ENCODE measurements at places on chromosomes 16 and 17.
A peak's percentile ranks its signal among the peaks of the same experiment; 100 is the strongest.

- DNase-seq, result no peak
Measured at GRCh38 chr17:61904094-61904710, 23.6 kb downstream of the INTS2 start.

- no peak for DNase-seq
Measured at GRCh38 chr17:73595479-73595878, 48.8 kb downstream of the SDK2 start.

DNA sequence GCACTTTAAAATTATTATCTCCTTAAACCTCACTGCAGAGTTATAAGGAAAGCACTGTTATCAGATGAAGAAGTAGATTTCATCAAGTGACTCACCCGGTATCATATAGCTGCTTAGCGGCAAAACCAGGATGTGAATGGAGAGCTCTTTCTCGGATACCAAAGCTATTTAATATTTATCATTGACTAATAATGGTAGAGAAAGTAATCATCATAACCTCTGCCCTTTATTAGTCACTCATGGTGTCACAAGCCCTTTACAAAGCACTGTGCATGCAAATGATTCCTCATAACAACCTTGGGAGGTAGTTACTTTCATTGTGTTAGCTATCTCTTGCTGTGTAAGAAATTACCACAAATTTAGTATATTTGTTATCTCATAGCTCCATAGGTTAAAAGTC, 592.9 kb downstream of the MAF start:
- no peak for DNase-seq

DNA sequence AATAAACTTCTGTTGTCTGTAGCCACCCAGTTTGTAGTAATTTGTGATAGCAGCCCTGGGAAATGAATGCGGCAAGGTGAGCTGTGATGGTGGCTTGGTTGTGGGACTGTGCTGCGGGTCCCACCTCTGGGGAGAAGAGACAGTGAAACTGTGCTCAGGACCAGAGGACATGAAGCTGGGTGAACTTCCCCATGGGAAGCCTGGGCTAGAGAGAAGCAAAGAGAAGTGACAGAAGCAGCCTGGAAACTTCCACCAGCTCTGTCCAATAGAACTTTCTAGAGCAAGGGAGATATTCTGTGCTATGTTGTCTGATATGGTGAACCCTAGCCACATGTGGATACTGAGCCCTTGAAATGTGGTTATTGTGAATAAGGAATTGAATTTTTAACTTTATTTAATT, 51.5 kb upstream of the EMP2 start:
- DNase-seq, result no peak

DNA sequence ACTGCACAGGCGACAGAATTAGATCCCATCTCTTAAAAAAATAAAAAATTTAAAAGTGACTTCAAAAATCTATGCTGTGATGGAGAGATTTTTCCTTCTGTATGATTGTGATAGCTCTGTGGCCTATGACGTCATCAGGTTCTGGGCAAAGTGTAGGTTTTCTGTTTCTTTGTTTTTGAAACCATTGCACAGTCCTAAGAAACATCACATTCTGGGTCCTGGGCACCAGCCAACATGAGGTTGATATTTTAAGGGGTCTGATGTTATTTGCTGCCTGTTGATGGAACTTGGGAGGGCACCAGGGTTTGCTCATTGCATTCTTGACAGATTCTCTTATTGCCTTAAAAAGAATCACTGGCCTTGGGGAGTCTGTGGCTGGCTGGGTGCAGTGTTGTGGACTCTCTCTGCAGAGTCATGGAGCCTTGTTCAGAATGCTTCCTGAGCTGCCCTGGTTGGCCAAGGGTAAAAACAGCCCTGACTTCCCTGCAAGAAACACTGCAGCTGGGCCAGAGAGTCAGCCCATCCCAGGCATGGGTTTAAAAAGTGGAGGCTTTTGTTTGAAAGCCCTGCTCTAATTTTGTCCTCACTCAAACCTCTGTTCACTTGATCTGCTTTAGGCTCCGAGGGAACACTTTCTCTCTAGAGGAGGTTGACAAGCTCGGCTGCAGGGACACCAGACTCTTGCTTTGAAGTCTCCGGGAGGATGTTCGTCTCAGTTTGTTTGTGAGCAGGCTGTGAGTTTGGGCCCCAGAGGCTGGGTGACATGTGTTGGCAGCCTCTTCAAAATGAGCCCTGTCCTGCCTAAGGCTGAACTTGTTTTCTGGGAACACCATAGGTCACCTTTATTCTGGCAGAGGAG, 10.5 kb upstream of the CYLD start:
- DNase-seq, result no peak

GRCh38 chr16:82917886-82918595, 291.3 kb downstream of the CDH13 start:
- DNase-seq, result no peak

- peak; percentile 96 for DNase-seq
Measured at GRCh38 chr17:8173056-8173870, 2.9 kb downstream of the TMEM107 start.

DNA sequence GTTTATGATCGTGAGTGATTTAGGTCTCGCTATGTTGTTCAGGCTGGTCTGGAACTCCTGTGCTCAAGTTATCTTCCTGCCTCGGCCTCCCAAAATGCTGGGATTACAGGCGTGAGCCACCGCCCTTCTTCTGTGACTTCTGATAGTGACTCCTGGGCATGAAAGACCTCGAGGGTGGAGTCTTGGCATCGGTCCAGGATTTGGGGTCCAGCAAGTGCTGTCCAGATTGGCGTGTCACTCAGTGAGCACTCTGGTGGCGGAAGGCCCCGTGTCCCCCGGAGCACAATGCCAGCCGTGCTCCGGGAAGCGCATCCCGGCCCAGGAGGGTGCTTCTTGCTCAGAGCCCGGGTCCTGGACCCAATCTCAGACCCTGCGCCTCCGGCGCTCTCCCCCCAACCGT, 6.8 kb downstream of the OR1F1 start:
- DNase-seq, result no peak

DNA sequence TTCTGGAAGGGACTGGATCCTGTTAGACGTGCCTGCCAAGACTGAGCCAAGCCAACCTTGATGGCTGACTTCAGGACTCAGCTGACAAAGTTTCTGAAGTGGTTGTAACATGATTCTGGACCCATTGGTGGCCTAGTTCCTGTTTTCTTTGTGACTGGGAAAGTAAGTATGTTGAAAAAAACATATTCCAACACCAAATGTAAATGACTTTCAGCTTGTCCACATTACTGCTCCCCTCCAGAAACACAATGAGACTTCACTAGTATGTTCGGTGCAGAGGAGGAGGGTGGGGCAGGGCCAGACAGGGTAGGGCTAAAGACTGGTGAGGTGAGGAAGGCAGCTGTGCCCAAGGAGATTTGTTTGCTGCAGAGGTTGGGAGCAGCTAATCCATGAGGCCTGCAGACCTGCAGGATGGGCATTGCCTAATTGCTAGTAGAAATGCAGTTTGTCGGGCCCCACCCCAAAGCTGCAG, 26.4 kb downstream of the NMT1 start:
- DNase-seq, result peak; percentile 38

DNA sequence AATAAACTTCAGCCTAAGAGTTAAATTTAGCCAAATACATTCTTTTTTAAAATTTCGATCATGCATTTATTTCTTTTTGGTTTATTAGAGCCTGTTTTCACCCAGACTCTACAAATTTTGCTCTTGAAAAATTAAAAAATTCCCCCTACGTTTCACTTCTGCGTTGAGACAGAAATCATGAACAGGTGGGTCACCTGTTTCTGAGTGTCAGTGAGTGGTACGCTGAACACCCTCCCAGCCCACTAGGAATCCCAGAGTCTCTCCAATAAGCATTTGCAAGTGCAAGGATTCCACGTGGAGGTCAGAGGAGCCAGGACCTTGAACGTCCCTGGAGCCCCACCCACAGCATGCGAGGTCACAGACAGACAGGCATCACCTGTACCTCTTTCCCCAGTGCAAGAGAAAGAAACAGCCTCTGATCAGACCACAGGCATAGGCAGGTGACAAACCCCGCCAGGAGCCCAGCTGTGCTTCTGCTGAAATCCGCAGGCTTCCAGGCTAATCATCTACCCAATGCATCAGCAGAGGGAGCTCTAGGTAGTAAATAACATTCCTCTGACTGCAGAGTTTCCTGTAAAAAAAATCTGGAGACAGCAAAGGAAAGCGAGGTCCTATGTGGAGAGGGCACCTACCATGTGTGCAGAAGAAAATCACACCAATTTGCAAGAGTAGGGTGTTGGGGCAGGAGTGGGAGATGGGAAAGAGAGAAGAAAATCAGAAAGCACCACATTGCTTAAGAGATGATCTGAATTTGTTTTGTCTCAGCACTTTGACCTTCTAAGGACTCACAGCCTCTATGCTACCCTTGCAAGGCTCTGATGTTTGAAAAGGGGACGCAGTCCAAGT, 5.9 kb upstream of the XYLT1 start:
- DNase-seq, result peak; percentile 27

DNA sequence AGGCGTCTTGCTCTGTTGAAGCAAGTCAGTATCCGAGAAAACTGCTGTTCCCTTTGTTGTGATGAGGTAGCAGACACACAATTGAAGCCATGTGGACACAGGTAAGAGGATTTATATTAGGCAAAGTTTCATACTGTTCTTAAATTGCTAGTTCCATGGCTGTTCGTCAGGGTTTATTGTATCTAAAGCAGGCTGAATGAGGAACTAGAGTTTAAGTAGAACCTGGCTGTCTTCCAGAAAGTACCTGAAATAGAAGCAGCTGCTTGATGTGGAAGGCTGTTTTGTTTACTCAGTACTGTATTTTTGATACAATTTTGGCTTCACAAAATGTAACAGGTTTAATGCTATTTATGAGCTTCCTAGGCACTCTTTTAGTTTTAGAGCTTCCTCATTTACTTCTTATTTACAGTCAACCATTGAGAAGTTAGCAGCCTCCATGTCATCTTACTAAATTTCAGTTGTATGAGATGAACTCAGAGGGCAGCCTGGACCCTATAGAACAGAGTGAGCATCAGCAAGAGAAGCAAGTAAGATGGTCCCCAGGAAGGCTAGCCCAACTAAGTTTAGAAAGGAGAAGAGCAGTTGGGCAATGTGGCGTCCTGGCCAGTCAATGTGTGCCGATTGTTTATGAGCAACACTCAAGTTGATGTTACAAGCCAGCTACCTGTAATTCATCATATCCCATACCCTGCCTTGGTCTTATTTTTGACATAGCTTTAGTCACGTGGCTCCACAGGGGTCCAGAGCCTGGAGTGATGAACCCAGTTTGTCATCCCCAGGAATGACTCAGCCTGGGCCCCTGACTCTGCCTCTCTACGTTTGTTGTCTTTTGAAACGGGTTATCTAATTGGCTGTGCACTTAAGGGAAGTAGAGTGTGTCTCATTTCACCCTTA, 9.7 kb upstream of the ARL2BP start:
- peak; percentile 95 for DNase-seq

- no peak for DNase-seq
Measured at GRCh38 chr17:48335858-48336500, 94.0 kb downstream of the SKAP1 start.

- no peak for DNase-seq
Measured at GRCh38 chr17:6460531-6461161, 16.4 kb downstream of the PIMREG start.

- DNase-seq, result peak; percentile 31
Measured at GRCh38 chr17:8489841-8490240, 54.2 kb downstream of the NDEL1 start.

DNA sequence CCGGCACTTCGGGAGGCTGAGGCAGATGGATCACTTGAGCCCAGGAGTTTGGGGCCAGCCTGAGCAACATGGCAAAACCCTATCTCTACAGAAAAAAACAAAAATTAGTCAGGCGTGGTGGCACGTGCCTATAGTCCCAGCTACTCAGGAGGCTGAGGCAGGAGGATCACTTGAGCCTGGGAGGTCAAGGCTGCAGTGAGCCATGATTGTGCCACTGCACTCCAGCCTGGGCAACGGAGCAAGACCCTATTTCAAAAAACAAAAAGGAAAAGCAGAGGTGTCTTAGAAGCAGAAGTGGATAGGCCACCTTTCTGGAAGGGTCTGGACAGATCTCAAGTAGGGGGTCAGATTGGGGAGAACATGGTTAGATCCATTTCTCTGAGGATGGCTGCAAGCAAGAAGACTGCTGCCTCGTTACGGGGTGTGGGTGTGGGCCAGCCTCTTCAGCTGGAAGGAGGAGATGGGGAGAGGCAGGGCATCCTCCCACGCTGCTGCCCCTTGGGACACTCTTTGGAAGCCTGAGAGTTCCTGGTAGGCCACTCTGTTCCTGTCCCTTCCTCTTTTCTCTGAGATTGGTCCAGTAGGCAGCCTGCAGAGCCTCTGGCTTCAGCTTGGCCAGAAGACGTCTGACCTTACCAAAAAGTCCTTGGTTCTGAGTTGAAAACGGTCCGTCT, 208.0 kb downstream of the MSI2 start:
- DNase-seq, result no peak

- peak; percentile 96 for DNase-seq
Measured at GRCh38 chr17:68378268-68379176, 78.8 kb downstream of the WIPI1 start.

DNA sequence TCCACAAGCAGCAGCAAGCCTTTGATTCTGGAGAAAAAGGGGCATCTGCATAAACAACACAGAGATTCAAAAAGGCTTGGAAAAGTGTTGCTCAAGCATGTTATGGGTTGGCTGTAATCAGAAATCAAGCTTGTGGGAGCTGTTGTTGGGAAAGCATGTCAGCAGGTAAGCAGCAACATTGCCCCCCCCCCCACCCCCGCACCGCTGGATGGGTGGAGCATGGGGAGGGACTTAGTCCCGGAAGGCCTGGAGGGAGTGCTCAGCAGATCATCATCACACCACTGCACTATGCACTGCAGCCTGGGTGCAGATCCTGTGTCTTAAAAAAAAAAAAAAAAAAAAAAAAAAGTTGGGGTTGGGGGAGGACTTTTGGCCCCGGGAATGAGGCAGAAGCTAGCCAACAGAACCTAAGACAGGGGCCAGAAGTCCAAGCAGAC, 16.8 kb upstream of the AKAP1 start:
- DNase-seq, result no peak

- DNase-seq, result no peak
Measured at GRCh38 chr17:38587947-38588787, 17.6 kb downstream of the SRCIN1 start.

DNA sequence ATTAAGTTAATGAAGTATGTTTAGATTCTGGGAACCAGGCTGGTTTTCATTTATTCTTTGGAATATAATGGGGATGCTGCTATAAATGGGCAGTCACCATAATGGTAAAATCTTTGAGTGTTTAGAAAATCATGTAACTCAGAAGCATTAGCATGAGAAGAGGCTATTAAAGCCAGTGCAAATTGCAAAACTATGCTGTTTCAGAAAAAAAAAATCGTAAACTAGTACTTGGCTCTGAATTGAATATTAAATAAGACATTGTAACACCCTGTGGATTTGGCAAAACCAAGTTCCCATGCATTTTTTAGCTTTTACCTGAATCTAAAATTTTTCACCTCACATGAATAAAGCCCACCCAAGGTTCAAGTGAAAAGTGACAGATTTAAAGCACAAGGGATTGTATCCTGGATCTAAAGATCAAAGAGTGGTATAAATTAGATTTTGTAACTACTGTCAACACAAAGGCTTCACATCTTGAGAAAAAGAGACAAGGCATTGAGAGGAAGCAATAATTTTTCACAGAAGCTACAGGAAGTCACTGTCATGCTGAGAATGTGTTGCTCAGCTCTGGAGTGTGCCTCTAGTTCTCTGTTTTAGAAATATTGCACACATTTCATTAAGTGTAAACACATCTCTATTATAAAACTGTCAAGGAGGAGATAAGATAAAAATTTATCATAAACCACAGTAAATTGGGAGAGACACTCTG, 142.2 kb downstream of the ABCA8 start:
- DNase-seq, result no peak

- no peak for DNase-seq
Measured at GRCh38 chr17:79146562-79146961, 71.9 kb downstream of the ENGASE start.

- no peak for DNase-seq
Measured at GRCh38 chr16:19472482-19472881, 49.4 kb downstream of the GDE1 start.

- no peak for DNase-seq
Measured at GRCh38 chr16:67399218-67399733, 6.0 kb upstream of the TPPP3 start.

- DNase-seq, result no peak
Measured at GRCh38 chr17:58875261-58875660, 119.6 kb downstream of the PPM1E start.

Data from brain microvascular endothelial cell (primary cell).